CD4-positive, alpha-beta T cell treated with Interleukin-15 for 4 hours (primary cell): ENCODE measurements at places on chromosomes 1 and 21.
A peak's percentile ranks its signal among the peaks of the same experiment; 100 is the strongest.

DNA sequence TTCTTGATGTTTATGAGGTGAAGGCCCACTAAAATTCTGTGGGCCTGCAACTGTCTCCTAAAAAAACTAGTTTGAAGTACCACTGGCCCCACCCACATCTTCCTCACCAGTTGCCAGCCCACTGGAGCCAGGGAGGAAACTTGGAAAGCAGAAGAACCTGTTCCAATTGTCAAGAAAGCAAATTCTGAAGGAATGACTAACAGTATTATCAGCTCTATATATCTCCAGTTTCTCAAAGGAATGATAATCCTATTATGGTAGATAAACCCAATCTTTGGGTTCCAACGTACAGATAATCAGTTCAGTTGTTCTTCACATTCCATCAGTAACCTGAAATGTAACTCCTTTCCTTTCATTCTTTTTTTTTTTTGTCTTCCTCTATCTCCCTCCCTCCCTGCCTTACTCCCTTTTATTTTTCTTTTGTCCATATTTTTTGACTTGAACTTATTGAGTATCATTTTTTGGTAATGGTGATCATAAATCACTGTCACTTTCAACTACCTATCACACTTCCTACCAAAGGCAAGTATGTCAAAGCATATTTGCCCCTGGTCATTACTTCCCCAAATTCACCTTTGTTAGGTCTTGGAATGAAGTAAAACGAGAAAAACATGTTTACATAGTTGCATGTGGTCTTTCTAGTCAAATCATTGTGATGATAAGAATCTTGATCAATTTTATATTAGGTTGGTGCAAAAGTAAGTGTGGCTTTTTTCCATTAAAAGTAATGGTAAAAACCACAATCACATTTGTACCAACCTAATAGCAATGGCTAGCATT, 943.4 kb downstream of the TTLL7 start:
- no peak for DNase-seq

DNA sequence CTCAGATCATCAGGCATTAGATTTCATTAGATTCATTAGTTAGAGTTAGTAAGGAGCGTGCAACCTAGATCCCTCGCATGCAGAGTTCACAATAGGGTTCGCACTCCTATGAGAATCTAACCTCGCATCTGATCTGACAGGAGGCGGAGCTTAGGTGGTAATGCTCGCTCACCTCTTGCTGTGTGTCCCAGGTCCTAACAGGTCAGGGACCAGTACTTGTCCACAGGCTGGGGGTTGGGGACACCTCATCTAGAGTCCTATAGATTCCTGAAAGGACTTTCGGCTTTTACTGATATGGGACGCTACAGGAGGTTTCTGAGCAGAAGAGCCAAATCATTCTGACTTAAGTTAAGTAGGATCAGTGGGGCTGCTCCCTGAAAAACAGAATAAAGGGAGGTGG, 91.4 kb downstream of the AKT3 start:
- DNase-seq = no peak

DNA sequence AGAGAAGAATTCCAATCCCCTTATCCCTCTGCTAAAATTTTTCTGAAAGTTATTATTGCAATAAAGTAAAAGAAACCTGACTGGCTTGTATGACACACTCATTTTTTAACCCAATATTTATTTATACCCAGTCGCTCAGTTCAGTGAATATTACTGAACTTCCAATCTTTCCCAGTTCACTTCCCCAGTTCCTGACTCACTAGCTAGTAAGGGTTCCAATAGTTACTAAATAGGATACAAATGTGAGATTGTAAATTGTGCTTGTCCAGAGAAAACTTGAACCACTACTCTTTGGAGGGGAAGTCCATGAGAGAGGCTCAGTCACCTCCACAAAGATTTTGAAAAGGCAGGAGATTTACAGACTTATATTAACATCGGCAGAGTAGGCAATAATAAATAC, 31.4 kb downstream of the PRDX6 start:
- no peak for DNase-seq

- DNase-seq = no peak
Measured at GRCh38 chr1:188668083-188668482, 1809.6 kb downstream of the BRINP3 start.

DNA sequence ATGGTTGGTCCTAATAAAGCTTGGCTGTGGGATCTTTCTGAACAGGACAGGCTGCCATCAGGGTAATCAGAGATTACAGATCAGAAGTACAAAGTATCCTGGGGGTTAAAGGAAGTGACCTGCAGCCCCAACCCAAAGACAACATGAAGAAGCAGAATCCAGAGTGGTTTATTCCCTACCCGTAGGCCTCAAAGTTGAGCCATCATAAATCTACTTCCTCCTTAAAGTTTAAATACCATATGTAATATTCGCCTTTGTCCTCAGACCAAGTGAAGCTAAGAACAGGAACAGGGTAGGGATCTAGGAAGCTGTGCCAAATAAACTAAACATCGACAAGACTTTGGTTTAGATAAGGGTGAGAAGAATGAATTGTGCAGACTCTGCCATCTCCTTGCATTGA, 15.9 kb upstream of the DHX9 start:
- no peak for DNase-seq

DNA sequence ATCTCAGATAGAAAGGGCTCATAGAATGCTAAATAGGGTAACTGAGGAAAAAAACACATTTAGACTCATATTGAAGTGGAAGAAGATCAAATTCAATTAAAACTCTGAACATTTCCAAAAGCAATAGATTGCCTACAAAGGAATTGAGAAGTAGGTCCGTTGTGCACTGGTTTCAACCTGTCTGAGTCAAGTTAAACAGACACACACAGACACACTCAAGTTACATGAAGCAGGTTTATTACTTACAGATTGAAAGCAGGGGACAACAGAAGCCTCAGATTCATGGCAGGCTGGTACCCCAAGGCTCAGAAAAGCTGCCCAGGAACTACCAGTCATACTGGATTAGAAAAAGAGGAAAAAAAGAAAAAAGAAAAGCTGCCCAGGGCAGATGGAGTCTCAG, 20.7 kb upstream of the S100A2 start:
- DNase-seq = no peak

- DNase-seq = peak; percentile 39
Measured at GRCh38 chr1:109112056-109112651, 1.8 kb upstream of the ELAPOR1 start.

- no peak for DNase-seq
Measured at GRCh38 chr1:109204484-109204883, 9.2 kb upstream of the SARS1 start.

GRCh38 chr1:225877580-225877979, 4.6 kb downstream of the TMEM63A start:
- DNase-seq = no peak

- no peak for DNase-seq
Measured at GRCh38 chr1:58859769-58860485, 76.1 kb upstream of the JUN start.

DNA sequence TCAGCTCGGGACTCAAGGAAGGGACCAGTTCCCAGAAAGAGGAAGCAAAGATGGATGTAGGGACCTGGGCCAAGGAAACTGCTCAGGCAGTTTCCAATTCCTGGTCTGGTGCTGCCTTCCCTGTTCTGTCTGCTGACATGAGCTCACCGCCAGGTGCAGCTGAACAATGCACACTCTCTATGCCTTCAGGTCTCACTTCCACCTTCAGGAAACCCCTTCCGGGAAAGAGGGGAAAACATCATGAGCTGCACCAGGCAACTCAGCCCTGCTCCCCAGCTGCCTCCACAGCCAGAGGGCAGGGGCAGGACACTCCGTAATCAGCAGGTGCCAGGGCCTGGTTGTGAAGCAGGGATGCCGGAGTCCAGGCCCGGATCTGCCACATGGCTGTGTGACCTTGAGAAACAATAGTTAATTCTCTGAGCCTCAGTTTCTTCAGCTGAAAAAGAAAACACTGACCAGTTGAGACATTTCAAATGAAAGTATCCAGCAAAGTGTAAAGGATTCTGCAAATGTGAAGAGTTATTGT, 27.8 kb downstream of the SMIM12 start:
- DNase-seq = no peak

DNA sequence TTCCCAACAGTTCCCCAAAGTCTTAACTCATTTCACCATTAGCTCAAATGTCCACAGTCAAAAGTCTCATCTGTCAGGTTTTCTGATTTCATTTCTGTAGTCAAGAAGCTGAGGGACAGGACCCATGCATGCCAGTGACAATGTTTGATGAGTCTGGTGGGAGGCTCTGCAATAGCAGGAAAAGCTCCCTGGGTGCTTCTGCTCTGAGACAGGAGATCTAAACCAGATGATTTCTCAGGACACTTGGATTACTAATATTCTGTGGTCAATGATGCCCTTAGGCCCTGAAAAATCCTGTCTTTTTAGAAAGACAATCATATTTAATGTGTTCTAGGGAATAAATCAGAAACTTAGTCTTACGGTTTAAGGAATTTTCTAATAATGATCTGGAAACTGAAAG, 56.4 kb downstream of the PCBP3 start:
- DNase-seq = no peak

- no peak for DNase-seq
Measured at GRCh38 chr1:22809783-22810182, 99.1 kb downstream of the EPHB2 start.

DNA sequence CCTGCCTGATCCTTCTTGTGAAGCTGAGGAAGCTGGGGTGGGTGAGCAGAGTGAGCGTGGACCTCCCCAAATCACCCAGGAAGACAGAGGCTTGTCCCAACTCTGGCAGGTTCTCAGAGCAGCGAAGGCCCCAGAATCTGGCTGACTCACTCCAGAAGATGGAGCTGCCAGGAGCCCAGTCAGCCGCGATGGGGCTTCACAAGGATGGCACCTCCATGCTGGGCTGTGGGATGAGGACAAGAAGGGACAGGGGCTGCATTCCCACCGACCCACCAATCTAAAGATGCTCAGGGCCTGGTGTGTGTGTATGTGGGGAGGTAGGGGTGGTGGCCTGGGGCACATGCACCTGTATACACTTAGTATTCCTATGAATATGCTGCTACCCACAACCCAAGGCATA, 52.9 kb downstream of the ATP1A1 start:
- DNase-seq = no peak
